ENCODE measurements at places on chromosomes 3 and 15. TPM values are rescaled to one million over a fixed set of nuclear protein-coding genes. Genes with fewer than 3 reads are reported as not detected.

The CLDN16 gene
- 0.09 TPM for total RNA-seq

The KCNMB2 gene
- not detected for total RNA-seq

The MAP6D1 gene
- total RNA-seq, result 6.6 TPM

The GOLGA6L7 gene
- not detected for total RNA-seq

The CRABP1 gene
- total RNA-seq, result 2.2 TPM

The CPNE9 gene
- total RNA-seq, result not detected

The RUVBL1 gene
- total RNA-seq, result 101 TPM

The GASK1A gene
- total RNA-seq, result not detected

The KCNMB3 gene
- total RNA-seq, result 1.3 TPM

The KNL1 gene
- total RNA-seq, result 8.0 TPM

The ACP3 gene
- not detected for total RNA-seq

The NEK10 gene
- 0.64 TPM for total RNA-seq

The PLCH1 gene
- total RNA-seq, result 0.83 TPM

The LRRC3B gene
- not detected for total RNA-seq

The NDN gene
- total RNA-seq, result 0.07 TPM

The ALDH1L1 gene
- 0.19 TPM for total RNA-seq

The PLA2G4D gene
- total RNA-seq, result not detected

The SEMA6D gene
- not detected for total RNA-seq

The SPINK8 gene
- total RNA-seq, result not detected
